ENCODE measurements at places on chromosomes 4 and X. TPM values are rescaled to one million over a fixed set of nuclear protein-coding genes. Genes with fewer than 3 reads are reported as not detected.
A peak's percentile ranks its signal among the peaks of the same experiment; 100 is the strongest.

The STK26 gene
- polyA plus RNA-seq: 44.1 TPM

The PGK1 gene
- 327 TPM for polyA plus RNA-seq

The PABPC1L2A gene
- polyA plus RNA-seq: not detected

The FAM133A gene
- not detected for polyA plus RNA-seq

The IKBKG gene
- 30.4 TPM for polyA plus RNA-seq

The LANCL3 gene
- 0.03 TPM for polyA plus RNA-seq

The SLC7A11 gene
- not detected for polyA plus RNA-seq

The TEX13D gene
- not detected for polyA plus RNA-seq

The USP27X gene
- 0.71 TPM for polyA plus RNA-seq

The TMEM185A gene
- polyA plus RNA-seq: 17.2 TPM

The SCLT1 gene
- 8.6 TPM for polyA plus RNA-seq

The CLIC2 gene
- not detected for polyA plus RNA-seq

The F9 gene
- polyA plus RNA-seq: not detected

The EXOC1 gene
- polyA plus RNA-seq: 12.6 TPM

The SNX25 gene
- polyA plus RNA-seq: 13.1 TPM

The PNMA6A gene
- polyA plus RNA-seq: not detected

GRCh38 chr4:185811509-185812364, at the start of gene SORBS2:
TSS of gene SORBS2 (minus strand) at chr4:185812194. CDS start at chr4:185690571, 121,623 bp downstream.
- DNase-seq: peak; percentile 15

- DNase-seq: no peak
These were observed 93.6 kb downstream of the DCTD start for GRCh38 chr4:182823576-182823975.

DNA sequence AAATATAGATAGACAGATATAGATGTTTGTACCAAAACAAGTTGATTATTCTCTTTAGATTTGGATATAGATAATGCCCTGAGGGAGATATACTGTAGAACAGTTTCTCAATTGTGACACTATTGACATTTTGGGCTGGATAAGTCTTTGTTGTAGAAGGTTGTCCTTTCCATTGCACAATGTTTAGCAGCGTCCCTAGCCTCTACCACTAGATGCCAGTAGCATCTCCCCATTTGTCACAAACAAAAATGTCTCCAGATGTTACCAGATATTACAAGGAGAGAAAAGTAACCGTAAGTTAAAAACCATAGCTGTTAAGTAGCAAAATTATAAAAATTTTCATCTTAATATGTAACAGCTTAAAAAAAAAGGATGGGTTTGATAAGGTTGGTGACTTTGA, 2595.3 kb downstream of the ARAP2 start:
- no peak for DNase-seq

DNA sequence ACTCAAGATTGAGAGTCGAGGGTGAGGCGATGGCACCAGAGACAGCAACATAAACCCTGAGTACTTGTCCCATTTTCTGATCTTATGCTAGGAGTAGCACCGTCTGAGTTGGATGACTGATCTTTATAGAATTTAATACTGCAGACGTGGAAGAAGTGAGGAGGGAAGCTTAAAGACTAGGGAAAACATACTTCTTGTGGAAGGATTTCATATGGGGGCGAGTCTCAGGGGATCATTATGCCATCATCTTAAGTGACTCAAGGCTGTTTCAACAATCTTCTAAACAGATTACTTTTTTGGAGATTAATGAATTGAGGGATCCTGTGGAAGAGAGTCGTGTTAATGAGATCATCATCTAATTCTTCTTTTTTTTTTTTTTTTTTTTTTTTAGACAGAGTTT, 17.2 kb upstream of the FAT1 start:
- no peak for DNase-seq

DNA sequence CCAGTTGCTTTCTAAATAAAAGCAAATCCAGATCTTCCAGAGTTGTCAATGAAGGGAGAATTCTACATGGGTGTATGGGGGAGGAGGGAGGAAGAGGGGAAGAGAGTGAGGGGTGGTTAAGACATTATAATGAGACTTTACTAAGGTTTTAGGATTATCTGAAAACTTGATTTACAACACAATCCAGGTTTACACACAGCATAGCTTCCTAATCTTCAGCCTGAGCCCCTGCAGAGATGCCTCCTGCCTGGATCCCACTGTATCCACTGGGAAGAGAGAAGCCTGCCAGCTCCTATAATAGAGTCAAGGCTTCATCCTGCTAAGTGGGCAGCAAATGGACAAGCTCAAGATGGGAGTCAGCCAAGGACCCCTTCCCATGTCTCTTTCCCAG, 85.6 kb upstream of the KIT start:
- no peak for DNase-seq

DNA sequence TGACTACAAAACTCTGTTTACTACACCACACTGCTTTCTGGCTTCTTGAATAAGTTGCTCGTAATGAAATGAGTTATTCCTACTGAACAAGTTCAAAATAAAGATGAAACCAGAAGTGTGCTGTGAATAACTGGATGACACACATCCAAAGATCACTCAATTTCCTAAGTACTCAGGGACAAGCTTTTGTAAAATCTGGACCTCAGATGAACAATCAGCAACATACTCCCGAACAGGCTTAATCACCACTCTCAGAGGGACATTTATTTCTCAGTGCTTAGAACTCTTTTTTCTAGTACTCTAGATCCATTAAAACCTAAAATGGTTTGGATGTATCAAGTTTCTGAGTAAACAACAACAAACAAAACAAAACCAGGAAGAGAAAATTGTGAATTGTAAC, 61.5 kb upstream of the EXOC1L start:
- DNase-seq: no peak

GRCh38 chrX:118038614-118039365, 77.8 kb downstream of the KLHL13 start:
- no peak for DNase-seq

DNA sequence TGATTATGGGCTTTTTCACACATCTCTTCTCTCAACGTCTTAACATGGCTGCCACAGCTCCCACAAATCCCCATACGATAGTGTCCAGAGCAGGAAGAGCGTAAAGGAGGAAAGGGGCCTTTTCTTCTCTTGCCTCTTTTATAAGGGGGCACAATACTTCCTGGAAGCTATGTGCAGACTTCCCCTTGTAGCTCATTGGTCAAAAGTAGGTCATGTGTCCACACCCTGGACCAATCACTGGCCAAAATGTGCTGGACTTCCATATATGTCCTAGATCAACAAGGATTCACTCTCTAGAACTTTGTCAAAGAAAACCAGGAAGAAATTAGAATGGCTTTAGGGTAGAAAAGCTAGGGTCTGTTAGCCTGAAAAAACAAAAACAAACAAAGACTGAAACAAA, 26.7 kb downstream of the STK32B start:
- no peak for DNase-seq

GRCh38 chr4:173930329-173930967, 353.0 kb downstream of the FBXO8 start:
- no peak for DNase-seq

DNA sequence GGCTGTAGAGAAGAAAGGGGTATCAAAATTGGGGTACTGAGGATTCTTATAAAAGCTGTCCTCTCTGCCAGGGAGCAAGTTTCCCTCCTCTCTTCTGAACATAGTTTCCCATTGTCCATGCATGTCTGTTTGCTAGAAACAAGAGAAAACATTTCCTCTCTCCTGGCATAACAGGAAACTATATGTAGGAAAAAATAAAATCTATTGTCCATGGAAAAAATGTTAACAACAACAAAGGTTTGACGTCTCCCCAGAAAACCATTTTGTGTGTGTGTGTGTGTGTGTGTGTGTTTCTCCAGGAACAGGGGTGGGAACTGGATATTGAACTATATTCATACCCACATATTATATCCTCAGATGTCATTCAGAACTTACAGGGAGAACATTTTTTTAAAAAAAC, 107.2 kb downstream of the GASK1B start:
- no peak for DNase-seq

- no peak for DNase-seq
These were observed 12.6 kb downstream of the FGFR3 start for GRCh38 chr4:1805493-1806222.

- no peak for DNase-seq
These were observed 47.1 kb upstream of the CLCN4 start for GRCh38 chrX:10109695-10110094.

- DNase-seq: peak; percentile 35
These were observed 5.1 kb upstream of the PLCXD1 start for GRCh38 chrX:275967-276580.

DNA sequence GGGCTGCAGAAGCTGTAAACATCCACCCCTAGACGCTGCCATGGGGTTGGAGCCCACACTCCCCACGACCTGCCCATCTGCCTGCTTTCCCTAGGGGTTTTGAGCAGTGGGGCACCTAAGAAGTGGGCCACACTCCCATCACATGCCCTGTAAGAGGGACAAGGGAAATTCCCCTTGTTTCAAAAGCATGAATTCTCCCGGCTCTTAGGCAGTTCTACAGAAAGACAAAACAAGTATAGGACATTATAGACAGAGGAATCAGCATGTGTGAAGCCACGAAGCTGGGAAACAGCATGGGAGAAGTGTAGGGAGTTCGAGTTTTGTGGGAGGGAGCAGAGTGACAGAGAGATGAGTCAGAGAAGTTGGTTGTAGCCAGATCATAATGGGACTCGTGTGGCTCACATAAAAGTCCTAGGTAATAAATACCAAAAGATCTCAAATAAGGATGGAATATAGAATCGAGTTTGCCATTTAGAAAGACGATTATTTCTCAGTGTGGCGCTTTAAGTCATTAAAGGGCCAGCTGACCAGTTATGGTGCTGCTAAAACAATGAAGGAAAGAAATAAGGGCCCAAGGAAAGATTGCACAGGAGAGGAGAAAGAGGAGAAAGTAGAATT, 23.9 kb downstream of the APOO start:
- no peak for DNase-seq

DNA sequence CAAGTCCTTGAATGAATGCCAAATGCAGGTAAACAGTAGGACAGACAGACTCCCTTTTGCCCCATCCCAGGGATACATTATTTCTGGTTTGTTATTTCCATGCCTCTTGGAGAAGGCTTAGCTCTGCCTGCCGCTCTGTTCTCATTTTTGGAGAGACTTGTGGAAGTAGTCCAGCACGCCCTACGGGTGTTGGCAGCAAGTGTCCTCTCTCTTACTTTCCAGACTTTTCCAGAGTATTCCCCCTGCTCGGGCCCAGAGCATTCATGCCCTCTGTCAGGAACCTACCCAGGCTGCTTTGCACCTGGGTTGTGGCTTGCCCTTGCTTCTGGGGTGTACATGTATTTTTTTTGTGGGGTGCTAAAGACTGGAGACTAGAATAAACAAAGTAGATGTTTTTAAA, 15.3 kb downstream of the SLC34A2 start:
- DNase-seq: no peak

DNA sequence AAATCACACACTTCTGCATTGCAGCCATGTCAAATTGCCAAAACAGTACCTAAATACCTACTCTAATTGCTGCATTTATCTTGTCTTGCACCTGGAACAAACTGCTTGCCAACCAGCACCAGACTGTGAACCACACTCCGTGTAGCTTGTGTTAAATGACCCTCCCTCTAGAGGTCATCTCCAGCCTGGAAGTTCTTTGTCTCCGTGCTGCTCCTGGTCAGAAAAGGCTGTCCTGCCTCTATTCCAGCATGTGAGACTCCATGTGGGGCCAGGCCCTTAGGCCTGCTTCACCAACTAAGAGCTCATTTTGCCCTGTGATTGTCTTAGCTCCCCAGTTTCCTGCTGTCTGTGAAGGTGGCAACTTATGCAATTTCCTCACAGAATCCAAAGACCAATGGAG, 28.3 kb downstream of the CNGA2 start:
- no peak for DNase-seq

DNA sequence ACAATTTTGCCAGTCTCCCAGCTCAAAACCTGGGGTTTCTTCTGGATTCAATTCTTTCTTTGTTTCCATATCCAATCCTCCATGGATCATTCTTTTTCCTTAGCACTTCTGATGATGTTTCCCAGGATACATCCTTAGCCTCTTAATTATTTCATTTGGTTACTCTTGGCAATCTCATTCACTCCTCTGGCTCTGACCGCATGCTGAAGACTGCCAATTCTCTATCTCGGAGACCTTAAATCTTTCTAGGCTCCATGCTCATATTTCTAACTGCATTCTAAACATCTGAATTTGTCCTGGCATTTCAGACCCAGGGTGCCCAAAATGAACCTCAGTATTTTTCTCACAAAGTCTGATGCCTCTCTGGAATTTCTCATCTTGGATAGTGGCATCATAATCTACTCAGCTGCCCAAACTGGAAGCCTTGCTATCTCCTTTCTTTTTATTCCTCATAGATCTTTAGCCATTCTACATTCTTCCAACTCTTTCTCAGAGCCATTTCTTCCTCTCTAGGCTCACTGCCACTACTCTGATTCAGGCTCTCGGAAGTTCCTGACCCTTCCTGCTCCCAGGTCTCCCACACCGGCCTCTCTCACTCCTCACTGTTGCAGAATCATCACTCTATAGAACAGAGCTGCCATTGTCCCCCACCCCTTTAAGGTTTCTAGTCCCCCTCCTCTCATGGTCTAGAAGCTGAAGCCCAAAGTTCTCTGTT, 290.2 kb downstream of the CAMK2D start:
- DNase-seq: no peak

DNA sequence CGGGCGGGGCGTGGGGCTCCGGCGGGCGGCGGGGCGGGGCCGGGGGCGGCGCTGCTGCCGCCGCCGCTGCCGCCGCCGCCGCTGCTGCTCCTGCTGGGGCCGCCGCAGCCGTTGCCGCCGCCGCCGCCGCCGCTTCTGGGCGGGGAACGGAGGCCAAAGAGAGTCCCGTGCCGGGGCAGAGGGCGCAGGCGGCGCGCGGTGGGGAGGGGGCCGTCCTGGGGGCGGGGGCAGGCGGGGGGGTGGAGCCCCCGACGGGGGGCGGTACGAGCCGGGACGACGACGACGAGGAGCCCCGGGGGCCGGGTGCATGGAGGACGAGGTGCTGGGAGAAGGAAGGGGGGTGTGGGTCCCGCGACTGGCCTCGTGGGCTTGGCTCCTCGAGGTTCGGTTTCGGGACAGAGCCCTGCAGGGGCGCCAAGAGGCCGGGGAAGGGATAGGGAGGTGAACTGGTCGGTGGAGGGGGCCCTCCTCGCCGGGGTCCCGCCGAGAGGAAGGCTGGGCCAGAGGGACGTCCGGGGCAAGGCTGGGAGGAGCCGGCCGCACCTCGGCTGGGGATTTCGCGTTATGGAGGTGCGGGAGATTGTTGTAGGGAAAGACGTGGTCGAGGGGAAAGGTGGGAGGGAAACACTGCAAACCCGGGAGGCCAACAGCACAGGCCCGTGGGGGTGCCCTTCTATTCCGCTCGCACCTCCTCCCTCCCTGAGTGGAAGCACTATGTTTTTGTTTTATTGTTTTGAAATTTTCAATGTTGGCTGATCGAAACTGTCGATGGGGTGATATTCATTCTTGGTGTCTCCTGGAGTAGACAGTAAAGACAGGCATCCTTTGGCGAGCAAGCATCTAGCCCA, 1.9 kb downstream of the BCORL1 start:
- peak; percentile 27 for DNase-seq

GRCh38 chr4:26860922-26861433, 337 bp downstream of the STIM2 start:
- DNase-seq: peak; percentile 60

Measured in naive B cell (primary cell).